ENCODE measurements at places on chromosomes 3 and 15.
A peak's percentile ranks its signal among the peaks of the same experiment; 100 is the strongest.

- DNase-seq = peak; percentile 79
These were observed 889 bp upstream of the LRRIQ4 start for GRCh38 chr3:169811631-169812331.

DNA sequence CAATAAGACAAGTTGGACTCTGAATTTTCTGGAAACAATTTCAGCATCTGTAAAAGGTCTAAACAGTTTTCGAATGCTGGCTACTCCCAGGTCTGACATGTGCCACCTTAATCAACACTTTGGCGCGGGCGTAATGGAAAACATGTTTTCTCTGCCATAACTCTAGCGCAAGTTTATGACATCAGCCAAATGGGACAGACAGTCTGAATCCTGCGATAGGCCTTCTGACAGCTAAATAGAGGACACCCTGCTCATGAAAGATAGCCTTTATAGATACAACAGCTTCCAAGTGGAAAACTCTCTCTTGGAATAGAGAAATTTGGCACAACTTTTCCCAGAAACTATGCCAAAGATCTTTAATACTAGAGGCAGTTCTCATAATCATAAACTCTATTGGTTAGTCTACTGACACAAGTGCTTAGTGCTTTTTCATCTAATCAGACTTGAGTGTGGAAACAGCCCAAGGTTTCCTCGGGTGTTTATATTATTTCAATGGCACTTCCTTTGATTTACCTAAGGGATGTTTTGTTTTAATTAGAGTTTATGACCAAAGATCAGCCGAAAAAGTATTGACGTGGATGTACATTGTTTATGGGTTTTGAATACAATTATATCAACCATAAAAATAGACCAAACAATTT, 120.1 kb upstream of the DPH6 start:
- no peak for DNase-seq

DNA sequence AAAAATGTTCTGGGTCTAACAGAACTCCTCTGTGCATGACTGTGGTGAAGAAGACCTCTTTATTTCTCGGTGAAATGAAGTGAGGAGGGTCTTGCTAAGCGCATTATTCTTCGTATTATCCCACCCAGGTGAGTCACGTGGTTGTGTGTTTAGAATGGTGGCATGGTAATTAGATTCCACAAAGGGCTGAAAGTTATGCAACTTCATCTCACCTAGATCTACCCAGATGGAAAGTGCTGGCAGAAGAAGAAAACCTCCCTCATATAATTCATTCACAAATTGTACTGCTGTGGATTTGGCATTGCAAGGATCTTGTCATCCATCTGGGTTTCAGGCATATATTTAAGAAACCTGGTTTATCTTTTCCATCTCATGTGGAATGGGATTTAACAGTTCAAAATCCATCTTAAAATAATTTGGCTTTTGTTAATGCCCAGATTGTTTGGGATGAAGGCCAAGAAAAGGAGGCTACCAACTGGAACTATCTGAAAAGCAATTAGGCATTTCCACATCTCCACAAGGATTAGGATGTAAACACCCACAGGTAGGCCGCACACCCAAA, 175.3 kb downstream of the PLCL2 start:
- no peak for DNase-seq

GRCh38 chr3:127214975-127215374, 22.0 kb downstream of the PRR23E start:
- no peak for DNase-seq

- DNase-seq = no peak
These were observed 4.4 kb upstream of the IQSEC1 start for GRCh38 chr3:13077431-13078162.

GRCh38 chr3:42118762-42119361, 27.7 kb downstream of the TRAK1 start:
- DNase-seq = peak; percentile 73

DNA sequence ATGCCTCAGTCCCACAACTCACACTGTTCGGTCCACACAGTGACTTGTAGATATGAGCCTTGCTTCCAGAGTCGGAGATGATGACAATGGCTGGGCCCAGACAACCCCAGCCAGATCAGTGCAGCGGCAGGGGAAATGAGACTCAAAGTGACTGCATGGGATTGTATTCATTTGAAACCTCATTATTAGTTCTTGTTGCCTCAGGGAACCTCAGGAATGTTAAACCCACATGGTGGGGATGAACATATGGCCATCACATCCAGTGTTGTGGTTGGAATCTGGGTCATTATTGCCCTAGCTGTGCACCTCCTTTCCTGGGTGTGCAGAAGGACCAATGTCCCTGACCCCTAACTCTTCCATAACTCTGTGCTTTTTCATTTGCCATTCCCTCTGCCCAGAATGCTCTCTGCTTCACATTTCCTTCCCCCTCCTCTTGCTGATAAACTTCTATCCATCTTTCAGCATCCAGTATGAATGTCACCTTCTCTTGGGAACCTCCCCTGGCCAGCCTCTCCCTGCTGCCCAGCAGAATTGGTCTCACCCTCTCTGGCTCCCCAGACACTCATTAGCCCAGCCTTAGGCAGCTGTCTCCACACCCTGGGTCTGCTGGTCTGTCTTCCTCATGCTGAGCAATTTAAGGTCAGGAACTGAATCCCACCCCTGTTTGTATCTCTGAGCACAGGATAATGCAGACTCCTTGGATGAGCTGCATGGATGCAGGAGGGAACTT, 67.0 kb upstream of the TNFAIP8L3 start:
- no peak for DNase-seq

DNA sequence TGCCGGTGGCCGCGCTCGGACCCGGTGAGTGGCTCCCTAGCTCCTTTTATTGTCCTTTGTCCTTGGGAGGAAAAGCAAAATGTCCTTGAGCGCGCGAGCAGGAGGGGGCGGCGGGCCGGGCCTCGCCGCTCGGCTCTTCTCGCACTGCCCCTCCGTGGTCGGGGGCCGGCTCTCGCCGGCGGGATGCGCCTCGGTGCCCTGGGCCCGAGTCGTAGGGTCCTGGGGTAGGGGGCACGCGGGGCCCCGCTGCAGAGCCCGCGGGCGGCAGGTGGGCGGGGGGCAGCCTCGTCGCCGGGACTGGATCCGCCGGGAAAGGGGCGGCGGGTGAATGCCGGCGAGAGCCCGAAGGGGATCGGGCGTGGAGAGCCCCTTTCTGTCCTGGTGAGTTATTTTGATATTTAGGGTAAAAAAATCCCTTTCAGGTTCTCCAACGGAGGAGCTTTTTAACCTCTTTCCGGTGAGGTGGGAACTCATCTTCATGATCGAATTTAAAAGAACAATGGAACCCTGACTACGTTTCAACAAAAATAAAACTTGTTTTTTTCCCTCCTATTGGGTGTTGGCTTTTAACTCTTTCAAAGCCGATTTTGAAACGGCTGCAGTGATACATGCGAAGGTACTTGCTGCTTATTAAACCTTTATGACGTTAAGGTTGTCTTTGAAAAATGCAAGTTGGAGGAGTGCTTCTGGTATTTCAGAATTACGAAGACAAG, 16.8 kb upstream of the CHD2 start:
- peak; percentile 61 for DNase-seq

- no peak for DNase-seq
These were observed 294.0 kb downstream of the RORA start for GRCh38 chr15:60935130-60935529.

- DNase-seq = peak; percentile 52
These were observed 3.5 kb downstream of the HDC start for GRCh38 chr15:50261981-50262380.

DNA sequence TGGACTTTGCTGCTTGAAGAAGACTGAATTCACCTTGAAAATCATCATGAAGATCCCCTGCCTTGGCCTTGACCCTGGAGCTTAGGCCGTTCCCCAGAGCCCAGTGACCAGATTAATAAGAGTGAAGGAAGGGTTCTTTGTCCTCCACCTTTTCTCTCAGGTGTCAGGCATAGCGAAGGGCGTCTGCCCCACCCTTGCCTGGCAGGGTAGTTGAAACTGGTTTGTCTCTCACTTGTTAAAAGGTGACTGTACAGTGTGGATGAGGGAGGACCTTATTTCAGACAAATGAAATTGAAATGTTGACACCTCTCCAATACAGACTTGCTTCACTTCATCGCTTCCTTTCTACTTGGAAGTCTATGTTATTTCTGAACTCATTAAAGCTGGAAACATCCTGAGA, 223.7 kb upstream of the BHLHE40 start:
- DNase-seq = no peak

DNA sequence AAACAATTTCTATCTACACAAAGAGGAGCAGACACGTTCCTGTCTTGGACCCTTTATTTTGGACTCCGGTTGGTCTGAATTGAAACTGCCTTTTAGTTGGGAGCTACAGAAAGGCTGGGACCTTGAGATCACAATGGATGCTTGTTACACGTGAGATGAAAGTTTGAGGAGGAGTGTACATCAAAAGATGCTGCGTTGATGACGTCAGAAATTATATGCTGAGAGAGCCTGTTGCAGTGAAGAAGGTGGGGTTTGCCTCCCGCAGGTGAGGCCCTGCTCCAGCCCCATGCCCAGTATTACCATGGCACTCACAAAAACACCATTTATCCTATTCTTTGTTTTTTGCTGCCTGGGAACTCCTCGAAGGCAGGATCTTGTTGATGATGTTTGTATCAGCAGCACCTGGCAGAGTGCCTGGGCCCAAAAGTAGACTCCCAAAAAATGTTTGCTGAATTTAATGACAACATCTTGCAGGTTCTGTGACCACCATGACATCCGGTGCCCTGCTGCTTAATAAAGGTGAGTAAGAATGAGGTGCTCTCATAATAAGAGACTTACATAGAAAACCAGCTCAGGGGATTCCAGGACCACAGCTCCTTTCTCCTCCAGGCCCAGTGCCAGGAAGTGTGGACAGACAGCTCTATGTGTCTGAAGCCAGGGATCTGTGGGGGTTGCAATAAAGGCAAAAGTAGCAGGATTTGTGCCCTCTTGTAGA, 136.1 kb upstream of the UBE2E1 start:
- no peak for DNase-seq

DNA sequence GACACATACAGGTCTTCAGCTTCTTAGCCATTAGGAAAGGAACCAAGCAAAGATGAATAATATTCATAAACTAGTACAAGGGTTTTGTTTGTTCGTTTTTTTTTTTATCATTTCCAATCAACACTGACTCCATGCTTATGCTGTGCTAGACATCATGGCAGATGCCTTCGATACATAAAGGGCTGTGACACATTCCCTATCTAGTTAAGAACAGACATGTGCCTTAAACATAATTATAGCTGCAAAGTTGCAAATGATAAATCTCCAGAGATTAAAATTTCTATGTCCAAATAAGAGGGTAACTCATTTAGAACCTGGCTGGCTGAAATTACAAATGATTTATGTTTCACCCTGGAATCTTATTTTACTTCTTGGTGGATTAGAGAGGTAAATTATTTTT, 386.4 kb downstream of the LSAMP start:
- no peak for DNase-seq

Data from hematopoietic multipotent progenitor cell treated with erythropoietin and hydrocortisone succinate and interleukin-3 and kit ligand, for 8 days (in vitro differentiated cells).